PC-3 (cell line): ENCODE measurements at places on chromosomes 6 and 20. TPM values are rescaled to one million over a fixed set of nuclear protein-coding genes. Genes with fewer than 3 reads are reported as not detected.

DNA sequence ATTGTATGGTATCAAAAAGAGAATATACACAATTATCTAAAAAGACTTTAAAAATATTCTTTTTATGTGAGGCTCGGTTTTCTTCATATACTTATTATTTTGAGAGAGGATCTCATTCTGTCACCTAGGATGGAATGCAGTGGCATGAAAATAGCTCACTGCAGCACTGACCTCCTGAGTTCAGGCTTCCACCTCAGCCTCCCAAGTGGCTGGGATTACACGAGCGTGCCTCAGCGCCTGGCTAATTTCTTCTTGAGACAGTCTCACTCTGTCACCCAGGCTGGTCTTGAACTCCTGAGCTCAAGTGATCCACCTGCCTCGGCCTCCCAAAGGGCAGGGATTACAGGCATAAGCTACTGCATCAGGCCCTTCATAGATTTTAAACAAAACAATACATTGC is 10.7 kb downstream of the DEK start:
- H3K27me3 ChIP-seq, result no peaks in the 10 kb centered on the region
- no peak for DNase-seq
- H3K4me1 ChIP-seq, result no peaks in the 10 kb centered on the region
- H3K4me3 ChIP-seq, result no peak overlapping the region

DNA sequence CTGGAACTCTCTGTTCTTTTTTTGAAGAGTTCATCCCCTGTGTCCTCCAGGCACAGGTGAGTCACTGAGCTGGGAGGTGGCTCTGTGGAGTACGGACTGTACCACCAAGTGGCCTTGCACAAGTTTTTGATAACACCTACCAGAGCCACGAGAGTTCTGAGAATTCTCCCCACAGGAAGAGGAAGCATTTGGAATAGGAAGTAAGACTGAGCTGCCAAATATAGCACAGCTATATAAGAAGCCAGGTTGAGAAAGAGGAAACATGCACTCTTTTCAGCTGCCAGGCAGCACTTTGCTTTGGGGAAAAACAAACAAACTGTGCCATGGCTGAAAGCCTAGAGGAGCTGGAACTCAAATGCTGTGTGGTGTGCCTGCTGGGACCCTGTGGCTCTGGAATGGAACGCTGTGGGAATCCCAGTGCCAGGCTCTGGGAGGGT is 70.8 kb upstream of the RIPOR2 start:
- H3K36me3 ChIP-seq, result no peaks in the 10 kb centered on the region
- no peak overlapping the region for H3K4me3 ChIP-seq
- H3K27me3 ChIP-seq, result no peaks in the 10 kb centered on the region
- DNase-seq, result peak; percentile 46

DNA sequence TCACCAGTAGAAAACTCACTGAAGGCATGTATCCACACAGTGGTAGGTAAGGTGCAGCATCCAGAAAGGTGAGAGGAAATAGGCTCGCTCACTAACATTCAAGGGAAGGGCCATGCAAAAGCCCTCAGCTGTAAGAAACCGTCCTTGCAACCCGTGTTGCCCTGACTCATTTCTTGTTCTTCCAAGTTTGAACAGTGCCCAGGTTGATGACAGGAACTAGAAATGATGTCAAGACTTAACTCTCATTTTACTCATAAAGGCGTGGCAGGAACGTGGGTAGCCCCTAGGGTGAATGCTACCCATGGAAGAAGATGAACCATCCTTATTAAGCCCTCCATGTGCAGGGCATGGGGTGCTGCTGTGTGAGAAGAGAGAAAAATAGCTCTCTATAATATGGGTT is 187.6 kb downstream of the CD83 start:
- no peak overlapping the region for H3K4me3 ChIP-seq
- H3K27me3 ChIP-seq, result no peaks in the 10 kb centered on the region
- H3K4me1 ChIP-seq, result 0 out of 2 replicates have a peak, but pooled peaks cover 8% of the 10 kb centered on the region
- peak overlapping the region; percentile 38 for H3K27ac ChIP-seq
- DNase-seq, result peak; percentile 52

HDGFL1 gene
- not detected in 2 replicates for total RNA-seq

DNA sequence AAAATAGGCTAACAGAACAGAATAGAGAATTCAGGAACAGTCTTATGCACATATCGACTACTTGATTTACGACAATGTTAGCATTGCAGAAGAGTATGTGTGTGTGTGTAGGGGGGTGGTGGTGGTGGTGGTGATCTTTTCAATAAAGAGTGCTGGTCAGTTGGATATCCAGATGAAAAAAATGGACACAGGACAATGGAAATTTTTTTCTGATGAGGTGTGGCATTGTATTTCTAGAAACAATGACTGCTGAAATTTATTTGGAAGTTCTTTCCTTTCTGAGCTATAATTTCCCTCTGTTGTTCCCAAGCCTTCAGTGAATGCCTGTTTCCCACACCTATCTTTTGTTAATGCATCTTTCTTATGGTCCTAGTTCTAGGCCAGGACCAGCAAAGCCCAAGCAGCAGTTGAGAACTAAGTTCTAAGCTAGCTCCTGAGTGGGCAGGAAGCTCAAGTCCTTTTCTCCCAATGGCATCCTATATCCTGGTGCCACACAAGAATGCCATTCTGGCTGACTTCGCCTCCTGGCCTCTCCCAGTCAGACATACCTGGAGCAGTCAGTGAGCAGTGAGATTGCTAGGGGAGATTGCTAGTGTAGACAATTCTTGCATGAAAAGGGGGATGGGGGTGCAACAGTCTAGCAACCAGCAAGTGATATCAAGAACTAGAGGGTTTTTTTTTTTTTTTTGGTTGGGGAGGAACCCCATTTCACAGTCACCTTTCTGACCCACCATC is 1.2 kb upstream of the TOX2 start:
- H3K36me3 ChIP-seq, result peaks cover 4% of the 10 kb centered on the region; the same call in 1 of the 2 replicates
- no peak overlapping the region for H3K27ac ChIP-seq
- H3K4me3 ChIP-seq, result no peak overlapping the region
- peaks cover 7% of the 10 kb centered on the region; the same call in 1 of the 2 replicates for H3K4me1 ChIP-seq

DNA sequence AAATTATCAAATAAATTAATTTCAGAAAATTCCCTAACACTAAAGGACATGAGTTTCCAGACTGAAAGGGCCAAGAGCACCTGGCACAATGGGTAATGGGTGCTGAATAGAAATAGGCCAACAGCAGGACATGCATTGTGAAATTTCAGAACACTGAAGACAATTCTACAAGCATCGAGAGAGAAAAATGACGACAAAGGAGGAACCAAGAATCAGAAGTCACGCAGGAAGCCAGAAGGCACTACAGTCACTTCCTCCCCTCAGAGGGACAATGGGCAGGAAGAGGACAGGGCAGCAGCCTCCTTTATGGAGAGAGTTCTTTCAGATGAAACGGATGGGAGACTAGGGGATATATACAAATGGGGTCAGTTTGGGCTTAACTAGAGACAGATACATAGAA is 29.6 kb downstream of the PCNA start:
- no peak overlapping the region for H3K4me3 ChIP-seq
- no peaks in the 10 kb centered on the region for H3K27me3 ChIP-seq
- DNase-seq, result no peak
- H3K36me3 ChIP-seq, result no peaks in the 10 kb centered on the region
- no peak overlapping the region for H3K27ac ChIP-seq

- H3K27me3 ChIP-seq, result no peaks in the 10 kb centered on the region
- no peaks in the 10 kb centered on the region for H3K4me1 ChIP-seq
- DNase-seq, result no peak
- no peaks in the 10 kb centered on the region for H3K36me3 ChIP-seq
- no peak overlapping the region for H3K4me3 ChIP-seq
These were observed 66.6 kb downstream of the SNX5 start for GRCh38 chr20:17901971-17902370.

DNA sequence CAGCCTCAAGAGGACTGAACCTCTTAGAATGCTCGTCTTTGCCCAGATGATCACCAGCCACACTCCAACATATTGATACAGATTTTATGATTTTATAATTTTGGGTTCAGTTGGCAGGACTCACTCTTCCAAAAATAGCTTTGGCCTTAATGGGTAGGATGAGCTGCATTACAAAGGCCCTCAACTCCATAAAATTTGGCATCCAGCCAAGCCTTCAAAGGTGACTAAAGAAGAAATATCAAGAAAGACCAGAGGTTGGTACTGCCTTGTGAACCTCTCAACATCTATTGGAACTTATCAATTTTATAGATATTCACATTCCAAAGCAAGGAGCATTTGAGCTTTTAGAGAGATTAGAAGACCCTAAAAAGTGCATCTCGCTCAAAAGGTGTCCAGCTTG is 48.4 kb upstream of the SNAP25 start:
- peaks cover 10% of the 10 kb centered on the region; the same call in 1 of the 2 replicates for H3K4me1 ChIP-seq
- DNase-seq, result no peak
- H3K4me3 ChIP-seq, result no peak overlapping the region
- peaks cover 65% of the 10 kb centered on the region for H3K27me3 ChIP-seq

GRCh38 chr6:122995921-122996793 is at the start of gene CLVS2:
TSS of gene CLVS2 (plus strand) at chr6:122996235. CDS start at chr6:122997778, 1,543 bp downstream.
- H3K27me3 ChIP-seq, result peaks cover 24% of the 10 kb centered on the region
- no peak within 1 kb of the TSS for H3K27ac ChIP-seq
- DNase-seq, result no peak
- no peak within 1 kb of the TSS for H3K4me3 ChIP-seq

DNA sequence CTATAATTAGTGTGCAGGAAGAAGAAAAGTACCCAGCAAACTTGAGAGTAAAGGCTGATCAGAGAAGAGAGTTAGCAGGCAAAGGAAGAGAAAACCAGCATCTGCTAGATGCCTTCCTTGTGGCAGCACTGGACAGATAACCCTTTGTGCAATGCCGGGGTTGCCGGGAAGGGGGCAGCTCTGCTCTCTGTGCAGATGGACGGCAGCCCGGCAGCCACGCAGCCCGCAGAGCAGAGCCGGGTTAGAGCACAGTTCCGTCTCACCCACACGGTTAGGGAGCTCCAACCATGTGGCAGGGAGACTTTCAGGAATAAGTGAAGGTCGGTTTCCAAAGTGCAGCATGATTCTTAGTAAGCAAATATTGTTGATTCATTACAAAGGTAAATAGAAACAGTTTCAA is 80.0 kb upstream of the RPS6KA2 start:
- DNase-seq, result peak; percentile 65
- no peaks in the 10 kb centered on the region for H3K27me3 ChIP-seq
- H3K27ac ChIP-seq, result peak overlapping the region; percentile 2
- H3K4me1 ChIP-seq, result 0 out of 2 replicates have a peak, but pooled peaks cover 9% of the 10 kb centered on the region
- H3K36me3 ChIP-seq, result no peaks in the 10 kb centered on the region

DNA sequence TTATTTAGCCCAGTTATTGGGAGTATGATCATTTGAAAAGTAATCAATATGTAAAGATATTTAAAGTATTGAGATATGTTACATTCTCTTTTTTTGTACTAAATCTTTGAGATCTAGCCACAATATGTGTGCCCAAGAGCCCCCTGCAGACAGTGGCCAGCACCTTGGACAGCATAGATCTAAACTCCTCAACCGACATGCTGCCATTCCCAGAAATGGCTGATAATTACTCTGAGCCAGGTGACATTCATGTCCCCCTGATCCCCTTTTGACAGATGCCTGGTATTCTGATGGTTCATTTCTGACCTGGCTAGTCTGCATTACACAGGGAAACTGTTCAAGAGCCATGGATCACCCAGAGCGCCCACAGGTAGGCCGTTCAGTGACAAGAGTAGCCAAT is 177.1 kb downstream of the ZDHHC14 start:
- no peaks in the 10 kb centered on the region for H3K36me3 ChIP-seq
- no peak overlapping the region for H3K27ac ChIP-seq
- no peak for DNase-seq
- H3K27me3 ChIP-seq, result no peaks in the 10 kb centered on the region
- H3K4me3 ChIP-seq, result no peak overlapping the region
